ENCODE measurements at places on chromosomes 6 and 20. TPM values are rescaled to one million over a fixed set of nuclear protein-coding genes. Genes with fewer than 3 reads are reported as not detected.

GRCh38 chr20:34324541-34324940 is 21.4 kb upstream of the AHCY start:
- no peak for DNase-seq

PROKR2 gene
- total RNA-seq: not detected

CLPSL1 gene
- not detected for total RNA-seq

GRCh38 chr6:159880412-159880975 is 10.3 kb upstream of the MAS1 start:
- no peak for DNase-seq

GRCh38 chr6:107819217-107819616 is 4.9 kb downstream of the SCML4 start:
- DNase-seq: no peak

SPATA2 gene
- total RNA-seq: 4.4 TPM

DNA sequence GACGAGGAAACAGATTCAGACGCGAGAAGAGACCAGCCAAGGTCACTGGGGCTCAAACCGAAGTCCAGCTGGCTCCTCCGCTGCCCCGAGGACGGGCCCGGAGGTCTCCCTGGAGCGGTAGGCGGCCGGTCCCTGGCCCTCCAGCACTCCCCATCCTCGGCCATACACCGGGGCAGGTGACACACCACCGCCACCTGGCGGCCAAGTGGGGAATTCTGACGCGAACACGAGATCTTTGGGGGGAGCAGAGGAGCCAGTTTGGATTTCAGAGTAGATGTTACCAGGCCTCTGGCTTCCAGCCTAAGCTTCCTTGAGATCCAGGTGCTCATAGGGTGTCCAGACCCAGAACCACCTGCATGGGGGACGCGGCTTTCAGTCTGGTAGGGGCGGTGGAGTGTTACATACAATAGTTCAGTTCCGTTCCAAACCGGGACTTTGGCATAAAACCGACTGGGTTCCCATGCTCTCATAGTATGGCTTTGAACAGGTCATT is 16.1 kb downstream of the BPIFB1 start:
- peak; percentile 50 for DNase-seq

- DNase-seq: no peak
Measured at GRCh38 chr6:129186988-129187387, 304.1 kb downstream of the LAMA2 start.

- no peak for DNase-seq
Measured at GRCh38 chr20:48203252-48203651, 418.0 kb upstream of the SULF2 start.

- DNase-seq: no peak
Measured at GRCh38 chr6:117263353-117263927, 1.9 kb upstream of the VGLL2 start.

DNA sequence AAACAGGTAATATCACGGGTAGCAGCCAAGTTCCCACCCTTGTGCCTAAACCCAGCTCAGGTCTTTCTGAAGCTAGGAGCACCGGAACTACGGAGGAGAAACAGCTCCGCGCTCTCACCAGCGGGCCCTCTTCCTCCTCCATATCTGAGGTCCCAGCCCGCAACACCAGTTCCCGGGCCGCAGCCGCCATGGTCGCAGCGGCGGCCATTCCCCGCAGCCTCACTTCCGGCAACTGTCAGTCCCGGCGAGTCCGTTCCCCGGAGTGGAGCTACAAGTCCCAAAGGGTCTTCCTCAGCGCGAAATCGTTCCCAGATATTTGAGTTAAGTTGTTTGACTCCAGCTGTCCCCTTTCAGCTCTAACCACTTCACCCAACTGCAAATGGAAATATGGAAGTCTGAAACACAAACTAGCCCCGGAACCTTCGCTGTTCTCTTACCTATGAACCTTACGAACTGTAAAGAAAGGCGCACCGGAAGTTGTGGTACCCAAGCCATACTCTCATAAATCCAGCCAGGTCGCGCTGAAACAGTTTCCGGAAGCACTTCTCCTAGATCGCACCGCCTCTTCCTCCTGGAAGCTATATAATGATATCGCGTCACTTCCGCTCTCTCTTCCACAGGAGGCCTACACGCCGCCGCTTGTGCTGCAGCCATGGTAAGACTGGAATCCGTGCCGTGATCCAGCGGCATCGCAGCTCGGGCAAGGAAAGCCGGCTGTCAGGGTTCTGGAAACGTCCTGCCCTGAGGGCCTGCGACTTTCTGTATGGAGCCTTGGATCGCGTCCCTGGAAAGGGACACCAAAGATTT is at the start of the genes RPS18 and VPS52:
RPS18 (plus strand) TSS at position 608 of the 807 bp plus-strand sequence; CDS start at position 653, 45 bp downstream.
VPS52 (minus strand) TSS at position 409 of the 807 bp plus-strand sequence; CDS start at position 208, 201 bp downstream.
- DNase-seq: peak; percentile 88

CST5 gene
- total RNA-seq: not detected

- DNase-seq: no peak
Measured at GRCh38 chr6:4176907-4177306, 41.5 kb upstream of the ECI2 start.

GRCh38 chr6:41498968-41499599 is 47.1 kb upstream of the FOXP4 start:
- no peak for DNase-seq

- DNase-seq: no peak
Measured at GRCh38 chr6:111771094-111771432, 102.2 kb downstream of the FYN start.

GRCh38 chr20:16709017-16709416 is 20.8 kb upstream of the SNRPB2 start:
- DNase-seq: no peak

DNA sequence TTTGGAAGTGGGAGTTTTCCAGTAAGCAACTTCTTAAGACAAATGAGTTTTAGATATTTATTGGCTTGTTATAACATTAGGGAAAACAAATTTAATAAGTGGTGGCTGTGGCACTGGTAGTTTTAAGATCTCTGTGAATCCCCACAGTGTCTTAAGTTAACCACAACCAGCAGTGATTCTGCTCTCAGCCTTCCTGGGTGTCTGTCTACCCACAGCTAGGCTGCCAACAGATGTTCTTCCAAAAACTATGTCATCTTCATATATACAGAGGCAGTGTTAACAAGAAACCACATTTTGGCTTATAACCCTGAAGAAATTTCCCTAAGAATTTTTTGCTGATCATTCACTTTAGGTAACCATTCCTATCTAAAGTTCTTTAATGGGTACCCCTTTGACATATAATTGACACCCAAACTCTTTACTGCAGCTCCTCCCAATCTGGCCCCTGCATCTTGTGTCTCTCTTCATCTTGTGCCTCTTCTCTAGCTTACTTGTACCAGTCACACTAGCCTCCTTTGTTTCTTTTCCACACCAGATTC is 52.7 kb downstream of the TOP1 start:
- DNase-seq: no peak

CCN6 gene
- total RNA-seq: 0.42 TPM

GRCh38 chr6:43062818-43063217 is 3.4 kb downstream of the KLC4 start:
- no peak for DNase-seq

DDO gene
- 1.3 TPM for total RNA-seq

DNA sequence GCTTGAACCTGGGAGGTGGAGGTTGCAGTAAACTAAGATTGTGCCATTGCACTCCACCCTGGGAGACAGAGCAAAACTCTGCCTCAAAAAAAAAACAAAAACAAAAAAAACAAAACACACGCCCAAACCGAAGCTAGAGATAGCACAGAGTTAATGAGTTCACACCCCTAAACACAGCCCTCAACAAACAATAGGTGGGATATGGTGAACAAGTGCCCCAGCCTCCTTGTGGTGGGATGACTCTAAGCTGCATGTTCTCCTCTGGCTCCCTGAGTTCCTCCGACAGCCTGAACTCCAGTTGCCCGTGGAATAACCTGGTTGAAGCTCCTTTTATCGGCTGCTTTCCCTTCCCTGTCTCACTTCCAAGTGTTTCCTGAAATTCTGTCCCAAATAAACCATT is 22.1 kb upstream of the DSN1 start:
- DNase-seq: no peak

- no peak for DNase-seq
Measured at GRCh38 chr6:52255434-52255833, 11.1 kb upstream of the IL17F start.

GRCh38 chr6:5215799-5216198 is 45.0 kb downstream of the LYRM4 start:
- no peak for DNase-seq

- no peak for DNase-seq
Measured at GRCh38 chr6:55674672-55675071, 95.7 kb upstream of the HMGCLL1 start.

DNA sequence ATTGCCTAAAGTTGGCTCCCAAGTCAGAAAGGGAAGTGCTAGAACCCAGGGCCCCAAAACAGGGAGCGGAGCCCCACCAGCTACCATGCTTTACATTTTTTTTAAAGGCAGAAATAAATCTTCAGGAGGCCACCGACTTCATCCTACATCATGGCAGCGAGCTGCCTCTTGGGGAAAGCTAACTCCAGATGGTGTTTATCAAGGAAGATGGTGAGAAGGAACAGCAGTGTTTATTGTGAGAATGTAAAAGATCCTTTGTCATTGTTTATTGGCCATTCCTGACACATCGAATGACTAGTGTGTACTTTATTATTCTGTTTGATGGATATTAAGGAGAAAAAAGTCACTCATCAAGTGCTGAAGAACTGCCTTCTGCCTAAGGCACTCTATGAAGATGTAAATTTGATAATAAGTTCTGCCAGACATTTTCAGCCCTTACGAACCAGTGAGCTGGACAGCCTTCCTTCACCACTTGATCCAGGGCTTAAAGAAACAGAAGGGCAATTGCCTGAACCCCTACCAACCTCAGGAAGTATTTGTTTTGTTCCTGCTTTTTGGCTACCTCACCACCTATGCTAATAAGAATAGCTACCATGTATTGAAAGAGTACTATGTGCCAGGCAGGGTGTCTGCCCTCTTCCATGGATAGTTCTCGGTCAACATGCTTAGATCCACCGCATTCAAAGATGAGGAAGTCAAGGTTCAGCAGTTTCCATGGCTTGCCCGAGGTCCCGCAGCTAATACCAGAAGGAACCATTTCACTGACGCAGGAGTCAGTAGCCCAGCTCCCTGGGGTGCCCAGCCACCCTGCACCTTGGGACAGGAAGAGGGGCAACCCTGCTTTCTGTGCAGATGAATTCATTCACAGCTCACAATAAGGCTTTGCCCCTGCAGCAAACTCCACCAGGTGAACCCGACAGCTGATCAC is 194.7 kb upstream of the RREB1 start:
- DNase-seq: no peak

GMPR gene
- 14.0 TPM for total RNA-seq

GRCh38 chr20:10022625-10023024 is 12.2 kb upstream of the ANKEF1 start:
- DNase-seq: no peak

DNA sequence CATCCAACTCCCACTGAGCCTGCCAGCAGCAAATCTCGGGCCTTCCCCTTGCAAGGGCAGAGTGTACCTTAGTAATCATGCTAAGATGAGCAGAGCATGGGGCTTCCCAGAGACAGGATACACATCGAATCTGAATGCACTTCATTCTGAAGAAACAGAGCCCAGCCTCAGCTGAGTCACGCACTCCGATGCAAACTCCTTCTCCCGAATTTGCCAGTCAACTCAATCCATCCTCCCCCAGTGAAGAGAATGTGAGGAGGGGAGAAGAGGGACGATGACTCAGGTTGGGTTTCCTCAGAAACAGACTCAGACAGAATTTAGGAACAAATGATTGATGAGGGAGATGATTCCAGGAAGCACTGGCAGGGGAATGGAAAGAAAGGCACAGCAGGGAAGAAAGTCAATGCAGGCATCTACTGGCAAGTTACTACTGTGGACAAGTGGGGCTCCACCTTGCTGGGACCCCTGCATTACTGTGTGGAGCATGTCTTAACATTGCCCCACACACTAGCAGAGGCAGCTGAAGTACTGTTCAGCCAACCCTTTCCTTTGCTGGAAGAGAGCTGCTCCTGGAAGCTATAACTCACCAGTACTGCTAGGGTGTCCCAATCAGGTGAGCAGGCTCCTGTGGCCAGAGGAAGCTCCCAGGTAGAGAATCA is 251.6 kb downstream of the ADGB start:
- no peak for DNase-seq

DNA sequence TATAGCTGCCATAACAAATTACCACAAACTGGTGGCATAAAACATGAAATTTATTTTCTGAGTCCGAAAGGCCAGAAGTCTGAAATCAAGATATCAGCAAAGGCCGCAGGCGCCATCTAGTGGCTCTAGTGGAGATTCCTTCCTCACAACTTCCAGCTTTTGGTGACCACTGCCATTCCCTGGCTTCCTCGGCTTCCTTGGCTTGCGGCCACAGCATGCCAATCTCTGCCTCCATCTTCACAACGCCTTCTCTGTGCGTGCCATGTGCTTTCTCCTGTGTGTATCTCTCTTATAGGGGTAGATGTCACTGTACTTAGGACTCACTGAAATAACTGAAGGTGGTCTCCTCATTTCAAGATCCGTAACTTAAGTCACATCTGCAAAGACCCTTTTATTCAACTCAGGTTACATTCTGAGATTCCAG is 5.4 kb upstream of the PLAGL1 start:
- DNase-seq: peak; percentile 66

CNBD2 gene
- total RNA-seq: 0.90 TPM

All from tibial nerve (tissue), 4 donors.